Sigmoid colon (tissue), 7 donors: ENCODE measurements at places on chromosomes 4 and X. TPM values are rescaled to one million over a fixed set of nuclear protein-coding genes. Genes with fewer than 3 reads are reported as not detected.
A peak's percentile ranks its signal among the peaks of the same experiment; 100 is the strongest.

Gene ZCCHC18
- total RNA-seq = 1.8 TPM

DNA sequence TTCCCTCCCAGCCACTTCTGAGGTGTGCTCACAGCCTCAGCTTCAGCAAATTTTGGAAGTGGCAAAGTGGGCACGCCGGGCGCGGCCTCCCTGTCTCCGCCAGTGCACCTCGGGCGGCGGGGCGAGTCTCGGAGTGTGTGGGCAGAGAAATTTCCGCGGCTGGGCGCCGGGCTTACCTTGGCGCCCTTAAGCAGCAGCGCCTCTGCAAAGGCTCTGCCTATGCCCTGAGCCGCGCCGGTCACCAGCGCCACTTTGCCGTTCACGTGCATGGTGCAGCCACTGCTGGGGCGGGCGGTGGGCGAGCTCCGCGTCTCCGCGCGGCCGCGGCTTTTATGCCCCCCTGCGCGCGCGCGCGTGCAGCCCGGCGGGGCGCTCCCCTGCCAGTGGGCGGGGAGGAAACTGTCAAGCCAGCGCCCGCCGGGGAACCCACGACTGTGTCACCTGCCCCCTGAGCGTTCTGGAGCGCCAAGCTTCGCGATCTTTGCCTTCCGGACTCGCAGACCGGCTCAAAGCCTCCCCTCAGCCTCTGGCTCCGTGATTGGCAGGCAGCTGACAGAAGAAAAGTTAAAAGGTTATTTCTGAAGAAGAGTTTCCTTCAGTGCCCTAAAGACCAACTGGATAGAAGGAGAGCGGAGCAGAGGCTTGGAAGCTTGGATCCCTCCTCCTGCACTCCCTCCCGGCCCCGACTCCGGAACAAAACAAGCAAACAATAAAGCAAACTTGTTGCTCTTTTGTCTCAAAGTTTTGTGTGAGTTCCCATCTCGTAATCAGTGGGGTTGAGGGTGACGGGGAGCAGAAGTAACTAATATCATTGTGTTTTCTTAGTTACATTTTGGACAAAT is at the start of gene HPGD:
Gene HPGD (minus strand): TSS at position 306 of the 842 bp plus-strand sequence. CDS start 37 bp downstream, at position 269.
- peak; percentile 82 for DNase-seq

Gene GYPB
- not detected for total RNA-seq

Gene TNIP2
- total RNA-seq = 66.7 TPM

GRCh38 chr4:13441506-13441905 is 42.6 kb downstream of the RAB28 start:
- DNase-seq = no peak

Gene IL15
- 11.4 TPM for total RNA-seq

Gene F9
- total RNA-seq = not detected

- DNase-seq = no peak
Observed at GRCh38 chr4:25666031-25666630, 10.5 kb downstream of the SLC34A2 start.

Gene TEX13D
- total RNA-seq = not detected

- no peak for DNase-seq
Observed at GRCh38 chr4:165288639-165289422, 38.6 kb upstream of the MSMO1 start.

DNA sequence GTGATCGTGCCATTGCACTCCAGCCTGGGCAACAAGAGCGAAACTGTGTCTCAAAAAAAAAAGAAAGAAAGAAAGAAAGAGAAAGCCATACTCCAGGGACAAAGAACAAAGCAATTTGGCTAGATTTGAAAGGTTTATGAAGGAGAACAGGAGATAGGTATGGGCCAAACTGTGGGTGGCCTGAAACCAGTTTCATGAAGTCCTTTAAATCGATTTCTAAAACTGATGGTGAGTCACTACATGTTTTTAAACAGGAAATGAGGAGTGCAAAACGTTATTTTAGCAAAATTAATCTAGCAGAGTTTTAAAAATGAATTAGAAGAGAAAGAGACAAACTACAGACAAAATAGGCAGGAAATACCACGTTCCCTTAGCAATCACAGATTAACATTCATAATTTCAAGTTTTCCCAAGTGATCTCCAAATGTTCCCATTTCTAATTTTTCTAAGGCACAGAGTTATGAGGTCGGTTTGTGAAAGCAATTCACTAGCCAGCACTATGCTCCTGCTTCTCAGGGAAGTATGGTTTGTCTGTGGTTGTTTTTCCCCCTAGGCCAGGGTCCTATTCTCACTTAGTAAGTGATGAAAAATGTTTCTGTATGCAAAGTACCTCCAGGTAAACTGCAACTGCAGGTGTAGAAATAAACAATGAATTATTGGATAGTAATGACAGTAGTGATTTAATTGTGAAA is 190.6 kb downstream of the PPP3CA start:
- DNase-seq = no peak

Gene SNCA
- 27.0 TPM for total RNA-seq

GRCh38 chr4:52704661-52705060 is 45.6 kb upstream of the USP46 start:
- no peak for DNase-seq

DNA sequence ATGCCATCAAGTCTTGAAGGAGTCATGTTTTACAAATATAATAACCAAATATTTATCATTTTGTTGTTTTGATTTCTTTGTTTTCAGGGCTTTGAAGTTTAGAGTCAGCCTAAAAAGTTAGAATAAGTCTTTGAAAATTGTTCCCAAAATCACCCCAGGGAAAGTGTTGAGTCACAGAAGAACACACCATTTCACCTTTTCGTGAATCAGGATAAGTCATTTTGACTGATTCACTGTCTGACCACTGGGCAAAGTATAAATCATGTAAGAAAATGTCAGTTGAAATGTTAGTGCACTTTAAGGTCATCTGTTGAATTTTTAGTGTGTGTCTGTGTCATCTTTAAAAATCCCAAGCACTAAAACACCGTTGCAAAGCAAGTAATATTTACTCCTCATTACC is 1320.1 kb downstream of the RPA4 start:
- DNase-seq = no peak

Gene NEUROG2
- total RNA-seq = not detected

GRCh38 chr4:115780835-115781234 is 667.4 kb upstream of the NDST4 start:
- no peak for DNase-seq

Gene MAPK10
- 28.5 TPM for total RNA-seq

Gene MID2
- 30.8 TPM for total RNA-seq

Gene MAGEA8
- total RNA-seq = not detected

- DNase-seq = no peak
Observed at GRCh38 chrX:122188751-122189150, 995.3 kb upstream of the GRIA3 start.

DNA sequence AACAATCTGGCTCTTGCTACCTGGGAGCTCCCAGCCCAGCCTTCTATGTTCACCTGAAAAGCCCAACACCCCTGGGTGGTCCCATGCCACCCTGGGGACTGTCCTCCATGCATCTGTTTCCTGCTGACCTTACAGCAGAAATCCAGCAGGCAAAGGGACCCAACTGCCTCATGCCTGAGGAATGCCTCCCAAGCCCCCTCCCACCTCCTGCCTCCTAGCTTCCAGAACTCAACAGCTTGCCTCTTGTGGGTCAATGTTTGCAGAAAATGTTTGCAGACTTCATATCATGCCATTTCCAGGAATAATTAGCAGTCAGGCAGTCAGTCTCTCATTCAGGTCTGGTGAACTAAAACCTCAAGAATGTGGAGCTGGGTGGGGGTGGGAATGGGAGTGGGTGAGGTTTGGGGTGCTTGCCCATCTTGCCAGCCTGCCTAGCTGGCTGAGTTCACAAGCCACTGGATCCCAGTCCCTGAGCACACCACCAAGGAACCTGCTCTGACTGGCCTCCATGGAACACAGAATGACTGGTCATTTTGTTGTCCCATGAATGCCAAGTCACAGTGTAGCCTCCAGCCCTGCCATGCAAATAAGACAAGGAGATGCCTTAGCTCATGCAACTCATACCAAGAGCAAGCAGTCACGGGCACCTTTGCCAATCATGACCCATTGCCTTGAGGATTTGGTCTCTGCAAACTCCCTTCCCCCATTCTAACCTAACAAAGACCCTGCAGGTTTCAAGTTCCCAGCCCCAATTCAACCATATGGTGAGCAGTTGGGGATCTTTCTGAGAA is 12.1 kb upstream of the PLAC1 start:
- no peak for DNase-seq

DNA sequence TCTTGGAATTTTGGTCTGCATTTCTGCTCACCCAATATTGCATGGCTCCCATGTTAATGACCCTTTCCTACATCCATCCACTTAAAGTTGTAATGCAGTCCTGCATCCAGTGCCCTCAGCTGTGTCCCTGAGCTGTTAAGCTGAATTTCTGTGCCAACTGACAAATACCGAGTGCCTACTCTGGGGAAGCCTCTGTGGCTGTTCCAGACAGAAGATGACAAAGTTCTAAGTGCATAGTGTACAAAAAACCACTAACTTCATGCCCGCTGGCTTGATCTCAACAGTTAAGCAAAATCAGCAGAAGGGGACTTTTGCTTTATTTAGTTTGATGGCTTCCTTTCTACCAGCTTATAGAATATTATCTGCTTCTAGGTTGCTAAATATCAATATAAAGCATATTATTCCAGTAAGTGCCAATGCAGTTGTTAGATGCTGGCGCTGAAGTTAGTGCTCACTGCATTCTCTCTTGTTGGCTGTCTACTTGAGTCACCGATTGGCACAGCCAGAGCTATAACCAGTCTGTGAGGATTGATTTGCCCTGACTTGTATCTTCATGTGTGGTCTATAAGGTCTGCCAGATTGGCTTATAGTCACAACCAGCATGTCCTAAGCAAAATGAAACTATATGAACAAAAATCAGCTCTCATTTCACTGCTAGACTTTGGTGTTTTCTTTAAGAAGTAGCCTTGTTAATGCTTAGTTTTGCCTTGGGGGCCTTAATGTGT is 98.9 kb downstream of the KLHL8 start:
- no peak for DNase-seq

- DNase-seq = no peak
Observed at GRCh38 chrX:41118156-41118555, 32.9 kb downstream of the USP9X start.

DNA sequence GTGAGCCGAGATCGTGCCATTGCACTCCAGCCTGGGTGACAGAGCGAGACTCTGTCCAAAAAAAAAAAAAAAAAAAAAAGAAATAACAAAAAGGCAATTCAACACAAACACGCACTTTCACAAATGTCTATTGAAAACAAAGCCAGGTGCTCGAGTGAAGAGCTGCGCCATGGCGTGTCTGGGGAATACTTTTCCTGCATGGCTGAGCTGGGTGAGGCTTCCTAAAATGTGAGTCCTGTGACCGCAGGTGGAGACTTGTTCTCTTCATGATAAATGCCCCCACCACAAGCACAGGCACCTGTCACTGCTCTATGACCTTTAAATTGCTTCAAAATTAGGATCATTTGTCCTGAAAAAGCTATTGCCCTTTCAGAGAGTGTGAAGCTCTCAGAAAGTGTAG is 4.0 kb upstream of the ABLIM2 start:
- DNase-seq = no peak

GRCh38 chr4:138868562-138868961 is 147.0 kb upstream of the NOCT start:
- no peak for DNase-seq

Gene TACR3
- total RNA-seq = not detected

Gene SHROOM2
- total RNA-seq = 0.71 TPM

- DNase-seq = no peak
Observed at GRCh38 chr4:162401021-162401420, 237.2 kb upstream of the FSTL5 start.

- no peak for DNase-seq
Observed at GRCh38 chr4:39812500-39812899, 114.6 kb downstream of the UBE2K start.

GRCh38 chrX:100883654-100884053 is 9.5 kb upstream of the NOX1 start:
- no peak for DNase-seq

Gene TENM3
- 82.3 TPM for total RNA-seq

DNA sequence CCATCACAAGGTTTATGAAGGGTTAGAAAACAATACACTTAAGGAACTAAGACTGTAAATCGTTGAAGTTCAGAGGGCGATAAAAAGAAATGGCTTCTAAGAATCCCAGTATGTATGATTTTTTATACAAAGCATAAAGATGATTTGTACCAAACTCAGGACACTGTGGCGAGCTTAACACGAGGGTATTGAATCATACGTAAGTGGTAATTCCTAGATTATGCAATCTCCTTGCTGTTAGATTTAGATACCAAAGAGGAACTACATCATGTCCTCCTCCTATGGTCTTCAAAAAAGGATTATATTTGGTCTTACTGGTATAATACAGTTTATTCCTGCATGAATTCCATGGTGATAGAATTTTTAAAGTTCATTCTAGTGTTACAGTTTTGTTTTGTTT is 23.9 kb downstream of the NFKB1 start:
- DNase-seq = no peak

GRCh38 chr4:7661846-7662506 is 227.2 kb upstream of the PSAPL1 start:
- no peak for DNase-seq

Gene TRAM1L1
- 1.1 TPM for total RNA-seq

DNA sequence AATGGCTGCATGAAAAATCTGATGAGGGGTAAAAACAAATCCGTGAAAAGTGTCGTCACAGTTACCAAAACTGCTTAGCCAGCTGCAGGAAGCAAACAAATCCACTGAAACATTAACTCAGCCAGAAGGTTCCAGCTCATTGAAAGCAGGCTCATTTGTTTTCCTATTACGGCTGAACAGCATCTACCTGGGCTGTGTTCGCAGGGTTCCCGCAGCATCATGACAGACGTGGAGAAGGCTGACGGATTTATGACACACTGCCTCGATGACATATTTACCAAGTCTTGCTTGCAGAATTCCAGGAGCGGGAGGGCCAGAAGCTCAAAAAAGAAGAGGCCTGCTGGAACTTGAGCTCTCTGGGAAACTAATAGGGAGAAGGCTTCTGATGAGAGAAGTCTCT is 781.1 kb downstream of the RAB28 start:
- no peak for DNase-seq
